ENCODE measurements at places on chromosomes 12 and 14.
A peak's percentile ranks its signal among the peaks of the same experiment; 100 is the strongest.

DNA sequence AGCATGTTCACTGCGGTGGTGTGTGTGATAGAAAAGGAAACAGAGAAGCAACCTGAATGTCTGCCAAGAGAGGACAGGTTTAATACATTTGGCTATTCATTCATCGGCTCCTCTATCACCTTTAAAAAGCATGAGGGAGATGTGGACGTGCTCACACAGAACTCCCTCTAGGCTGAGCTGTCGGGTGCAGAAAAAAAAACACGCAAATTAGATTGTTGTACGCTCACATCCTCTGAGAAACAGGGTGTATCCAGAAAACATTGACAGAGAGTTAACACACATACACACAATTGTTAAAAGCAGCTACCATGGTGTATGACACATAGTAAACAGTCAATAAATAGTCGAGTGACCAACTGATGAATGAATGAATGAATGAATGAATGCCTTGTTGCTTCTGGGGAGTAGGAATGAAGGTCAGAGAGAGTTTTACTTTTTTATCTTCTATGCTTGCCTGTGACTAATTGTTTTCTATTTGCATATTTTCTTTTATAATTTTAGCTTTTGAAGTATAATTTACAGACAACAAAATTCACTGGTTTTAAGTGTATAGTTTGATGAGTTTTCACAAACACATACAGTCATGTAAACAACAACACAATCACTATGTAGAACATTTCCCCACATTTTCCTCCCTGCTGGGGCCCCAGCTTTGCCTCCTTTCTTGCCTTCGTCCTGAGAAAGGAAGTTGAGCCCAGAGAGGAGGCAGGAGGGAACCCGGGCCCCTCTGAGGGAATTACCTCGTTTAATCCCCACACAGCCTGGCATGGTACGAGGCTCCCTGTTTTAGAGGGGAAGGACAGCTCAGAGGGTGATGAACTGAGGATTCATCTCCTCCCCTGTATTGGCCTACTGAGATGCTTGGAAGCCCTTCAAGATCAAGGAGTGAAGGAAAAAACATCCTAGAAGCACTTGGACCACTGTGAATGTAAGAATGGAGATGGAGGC lies 19.7 kb upstream of the FAM222A start:
- no peak for DNase-seq

GRCh38 chr14:104781271-104782077 lies 14.1 kb downstream of the AKT1 start:
- DNase-seq: no peak

- DNase-seq: no peak
Measured at GRCh38 chr14:74392616-74393570, 33.1 kb downstream of the SYNDIG1L start.

DNA sequence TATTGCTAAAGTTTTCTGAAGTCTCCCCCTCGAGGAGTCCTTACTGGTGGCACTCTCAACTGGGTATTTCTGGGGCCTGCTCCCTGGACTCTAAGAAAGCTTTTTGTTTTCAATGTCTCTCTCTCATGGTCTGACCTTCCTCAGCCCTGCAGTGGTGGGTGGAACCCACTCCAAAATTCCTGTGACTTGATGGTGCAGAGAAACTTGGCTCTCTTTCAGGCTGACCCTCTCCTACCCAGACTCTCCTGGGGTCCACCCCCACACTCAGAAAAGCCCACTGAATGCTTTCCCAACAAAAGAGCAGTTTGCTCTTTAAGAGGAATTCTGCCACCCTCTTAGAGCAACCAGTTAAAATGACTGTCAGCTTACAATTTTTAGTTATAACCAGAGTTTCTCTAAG lies 967 bp upstream of the PTCSC3 start:
- DNase-seq: no peak

GRCh38 chr12:18521461-18521860 lies 216.4 kb downstream of the PLCZ1 start:
- DNase-seq: no peak

DNA sequence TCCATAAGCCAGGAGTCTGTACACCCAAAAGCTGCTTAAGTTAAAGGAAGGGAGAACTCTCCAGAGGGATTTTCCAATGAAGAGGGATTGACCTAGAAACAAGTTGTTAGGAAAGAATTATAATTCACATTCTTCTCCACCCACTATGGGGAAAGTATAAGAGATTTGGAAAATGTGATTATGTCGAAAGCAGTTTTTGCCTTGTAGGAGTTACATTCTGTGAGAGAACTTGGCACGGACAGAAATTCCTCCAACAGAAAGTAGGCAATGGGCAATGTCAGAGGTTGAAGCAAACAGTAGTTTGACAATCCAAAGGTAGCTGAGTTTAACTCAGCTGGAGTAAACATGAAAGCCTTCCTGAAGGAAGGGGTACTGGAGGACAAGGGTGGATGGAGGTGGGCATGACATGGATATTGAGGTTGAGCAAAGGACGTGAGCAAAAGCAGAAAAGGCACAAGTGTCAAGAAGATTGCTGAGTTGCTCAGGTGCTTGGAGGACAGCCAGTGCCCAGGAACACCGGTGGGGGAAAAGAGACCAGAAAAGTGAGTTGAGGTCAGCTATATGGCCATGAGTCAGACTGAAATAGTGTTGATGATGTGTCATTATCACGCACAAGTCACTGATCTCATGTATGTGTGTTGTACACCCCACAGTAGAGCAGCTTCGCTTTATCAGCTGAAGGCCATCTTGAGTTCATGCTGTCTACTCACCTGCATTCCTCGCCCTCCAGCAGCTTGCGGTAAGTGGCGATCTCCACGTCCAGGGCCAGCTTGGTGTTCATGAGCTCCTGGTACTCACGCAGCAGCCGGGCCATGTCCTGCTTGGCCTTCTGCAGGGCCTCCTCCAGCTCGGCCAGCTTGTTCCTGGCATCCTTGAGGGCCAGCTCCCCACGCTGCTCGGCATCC lies 4.0 kb downstream of the KRT5 start:
- DNase-seq: no peak

- no peak for DNase-seq
Measured at GRCh38 chr14:55383541-55384140, 28.0 kb downstream of the ATG14 start.

DNA sequence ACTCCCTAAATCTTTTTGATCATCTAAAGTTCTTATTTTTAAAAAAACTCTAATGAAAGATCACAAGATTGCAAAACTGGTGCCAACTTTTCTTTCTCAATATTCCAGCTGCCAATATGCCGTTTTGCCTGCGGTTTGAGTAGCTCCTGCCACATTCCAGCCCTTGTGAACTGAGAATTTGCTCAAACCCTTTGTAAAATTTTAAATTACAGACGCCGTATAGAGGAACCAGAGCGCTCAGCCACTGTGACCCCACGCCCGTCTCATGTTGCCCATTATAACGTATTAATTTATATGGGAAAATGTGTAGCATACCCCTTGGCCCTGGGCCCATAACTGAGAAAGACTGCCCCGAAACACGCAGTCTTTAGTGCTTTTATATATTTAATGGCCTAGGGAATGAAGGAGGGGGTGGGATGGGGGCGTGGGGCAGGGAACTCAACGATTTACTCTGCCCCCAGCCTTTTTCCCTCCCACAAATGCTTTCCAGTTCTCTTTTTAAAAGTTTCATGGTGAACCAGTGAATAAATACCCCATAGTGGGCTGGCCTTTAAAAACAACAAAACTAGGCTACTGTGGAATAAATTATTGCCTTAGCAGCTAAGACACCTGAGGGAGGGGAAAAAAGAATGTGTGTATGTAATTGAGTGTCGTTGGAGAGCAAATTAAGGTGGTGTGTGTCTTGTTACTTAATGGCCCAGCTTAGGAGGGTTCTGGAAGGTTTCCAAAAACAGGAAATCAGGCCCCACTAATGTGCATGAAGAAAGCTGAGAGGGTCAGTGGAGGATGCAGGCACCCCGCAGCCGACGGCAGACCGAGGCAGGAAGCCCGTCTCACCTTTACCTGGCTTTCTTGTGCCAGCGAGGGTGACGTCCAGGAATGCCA lies 45.7 kb upstream of the RFLNA start:
- no peak for DNase-seq

GRCh38 chr12:42810006-42810405 lies 220.5 kb upstream of the PRICKLE1 start:
- no peak for DNase-seq

DNA sequence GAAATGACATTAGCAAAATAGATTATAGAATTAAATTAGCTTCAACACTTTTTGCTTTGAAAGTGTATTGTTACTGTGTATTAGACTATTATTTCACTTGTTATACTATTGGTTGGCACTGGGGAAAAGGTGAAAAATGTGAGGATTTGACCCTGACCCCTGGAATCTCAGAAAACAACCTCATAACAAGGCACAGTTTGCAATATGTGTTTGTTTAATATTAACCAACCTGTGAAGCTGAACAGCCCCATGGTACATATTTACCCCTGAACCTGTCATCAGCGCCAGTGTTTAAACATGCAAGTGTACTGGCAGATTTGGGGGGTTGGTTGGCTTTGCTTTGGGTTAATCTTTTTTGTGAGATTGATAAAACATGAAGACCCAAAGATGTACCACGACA lies 11.7 kb downstream of the SLC38A4 start:
- DNase-seq: no peak

- DNase-seq: peak; percentile 10
Measured at GRCh38 chr12:22625762-22626294, 857 bp downstream of the ETNK1 start.
